ENCODE measurements at places on chromosomes 3 and 15.

- no peak for DNase-seq
Measured at GRCh38 chr3:60645801-60646200, 605.5 kb downstream of the FHIT start.

DNA sequence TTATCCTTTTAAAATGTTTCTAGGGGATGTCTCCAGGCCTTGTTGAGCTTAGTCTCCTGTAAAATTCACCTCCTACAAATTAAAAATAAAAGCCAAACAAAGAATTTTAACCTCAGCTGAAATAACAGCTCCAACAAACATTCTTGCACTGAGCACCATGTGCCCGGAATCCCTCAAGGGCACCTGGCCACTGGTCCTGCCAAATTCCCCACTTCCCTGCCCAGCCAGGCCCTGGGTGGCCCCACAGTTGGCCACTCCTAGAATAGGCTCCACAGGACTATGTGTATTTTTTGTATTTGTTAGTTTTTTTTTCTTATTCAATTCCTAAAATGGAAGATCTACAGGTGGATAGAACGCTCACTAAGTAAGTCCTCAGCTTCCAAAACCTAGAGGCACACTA, 33.1 kb upstream of the PLA2G4E start:
- DNase-seq, result no peak

DNA sequence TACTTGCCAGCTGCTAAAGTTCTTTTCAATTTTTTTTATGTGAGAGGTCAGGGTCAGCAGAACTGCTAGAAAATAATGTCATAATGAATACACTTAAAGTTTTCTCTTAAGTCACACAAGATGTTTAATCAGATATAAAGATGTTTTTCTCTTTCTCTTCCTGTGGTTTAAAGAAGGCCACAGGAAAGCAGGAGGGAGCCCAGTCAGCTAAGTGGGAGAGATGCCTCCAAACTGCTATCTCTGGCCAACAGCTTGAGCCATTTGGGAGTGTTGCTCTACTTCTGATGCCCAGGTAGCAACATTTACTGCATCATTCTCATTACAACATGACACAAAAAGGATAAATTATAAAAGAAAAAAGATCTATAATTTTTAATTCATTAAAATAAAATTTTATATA, 45.7 kb upstream of the NLGN1 start:
- DNase-seq, result no peak

GRCh38 chr3:119331661-119332060, 37.5 kb downstream of the ARHGAP31 start:
- no peak for DNase-seq

- DNase-seq, result no peak
Measured at GRCh38 chr3:113753376-113753985, 6.6 kb downstream of the ATP6V1A start.

- no peak for DNase-seq
Measured at GRCh38 chr15:96162322-96162721, 168.2 kb upstream of the NR2F2 start.

GRCh38 chr15:80475572-80475971, 71.4 kb downstream of the ARNT2 start:
- no peak for DNase-seq

GRCh38 chr3:15300323-15301078, 31.9 kb downstream of the SH3BP5 start:
- DNase-seq, result no peak

DNA sequence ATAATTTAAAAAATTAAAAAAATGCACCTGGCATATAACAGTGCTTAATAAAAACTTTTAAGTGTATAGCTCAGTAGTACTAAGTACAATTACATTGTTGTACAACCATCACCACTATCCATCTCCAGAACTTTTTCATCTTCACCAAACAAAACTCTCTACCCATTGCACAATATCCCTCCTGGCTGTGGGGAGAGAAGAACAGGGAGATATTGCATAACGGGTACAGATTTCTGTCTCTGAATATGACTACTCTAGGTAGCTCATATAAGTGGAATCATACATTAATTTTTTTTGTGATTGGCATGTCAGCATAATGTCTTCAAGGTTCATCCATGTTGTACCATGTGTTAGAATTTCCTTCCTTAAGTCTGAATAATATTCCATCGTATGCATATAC, 91.0 kb upstream of the PLAAT1 start:
- no peak for DNase-seq

- no peak for DNase-seq
Measured at GRCh38 chr3:134685929-134686802, 35.3 kb upstream of the KY start.

DNA sequence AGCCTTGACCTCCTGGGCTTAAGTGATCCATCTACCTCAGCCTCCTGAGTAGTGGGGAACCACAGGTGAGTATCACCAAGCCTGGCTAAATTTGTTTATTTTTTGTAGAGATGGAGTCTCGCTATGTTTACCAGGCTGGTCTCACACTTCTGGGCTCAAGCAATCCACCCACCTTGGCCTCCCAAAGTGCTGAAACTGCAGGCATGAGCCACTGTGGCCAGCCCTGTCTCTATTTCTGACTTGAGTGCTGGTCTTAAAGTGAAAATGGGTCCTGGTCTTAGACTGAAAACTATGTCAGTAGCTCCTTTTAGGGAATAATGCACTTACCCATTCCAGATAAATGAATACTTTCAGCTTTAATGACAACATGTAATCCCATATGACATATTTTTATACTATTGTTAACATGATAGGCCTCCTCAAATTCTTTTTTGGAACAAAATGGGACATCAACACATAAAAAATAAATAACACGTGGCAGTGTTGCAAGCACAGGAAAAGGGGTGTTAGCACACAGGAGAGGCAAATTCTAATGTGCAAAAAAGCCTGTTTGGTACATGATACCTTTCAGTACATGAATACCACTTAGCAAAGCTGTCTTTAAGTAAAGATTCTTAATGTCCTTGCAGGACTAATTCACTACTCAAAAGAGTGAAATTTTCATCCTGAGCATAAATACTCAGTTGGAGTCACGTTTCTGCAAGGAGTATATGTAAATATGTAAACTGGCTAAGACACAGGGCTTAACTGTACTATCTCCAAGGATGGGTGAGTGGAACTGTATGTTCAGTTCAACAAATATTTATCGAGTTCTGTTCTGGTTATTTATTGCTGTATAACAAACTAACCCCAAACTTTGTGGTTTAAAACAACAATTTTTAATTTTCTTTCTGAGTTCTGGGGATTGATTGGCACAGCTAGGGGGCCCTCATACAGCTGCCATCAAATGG, 194.7 kb downstream of the NR1D2 start:
- no peak for DNase-seq

GRCh38 chr3:149474250-149474817, at the start of gene TM4SF4:
Gene TM4SF4 (plus strand): TSS chr3:149474697. CDS start chr3:149474878, 181 bp downstream.
- no peak for DNase-seq

GRCh38 chr3:82012775-82013174, 251.3 kb upstream of the GBE1 start:
- DNase-seq, result no peak

DNA sequence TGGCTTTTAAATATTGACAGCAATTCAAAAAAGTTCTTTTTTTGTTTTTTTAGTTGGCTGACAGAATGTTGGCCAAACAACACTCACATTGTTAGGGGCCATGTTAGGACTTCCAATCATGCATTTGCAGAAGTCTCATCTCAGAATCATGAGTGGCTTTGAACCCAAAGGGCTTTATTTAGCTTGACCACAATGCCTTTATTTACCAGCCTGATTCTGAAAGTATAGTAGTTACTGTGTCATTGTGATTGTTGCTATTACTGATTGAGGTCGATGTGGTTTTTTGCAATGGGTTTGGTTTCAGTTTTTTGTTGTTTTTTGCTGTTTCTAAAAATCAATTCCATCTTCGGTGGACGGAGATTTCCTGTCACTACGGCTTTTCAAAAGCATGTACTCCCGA, 7.2 kb downstream of the GLDN start:
- DNase-seq, result no peak

GRCh38 chr3:167066977-167067786, 312.9 kb downstream of the ZBBX start:
- DNase-seq, result no peak

DNA sequence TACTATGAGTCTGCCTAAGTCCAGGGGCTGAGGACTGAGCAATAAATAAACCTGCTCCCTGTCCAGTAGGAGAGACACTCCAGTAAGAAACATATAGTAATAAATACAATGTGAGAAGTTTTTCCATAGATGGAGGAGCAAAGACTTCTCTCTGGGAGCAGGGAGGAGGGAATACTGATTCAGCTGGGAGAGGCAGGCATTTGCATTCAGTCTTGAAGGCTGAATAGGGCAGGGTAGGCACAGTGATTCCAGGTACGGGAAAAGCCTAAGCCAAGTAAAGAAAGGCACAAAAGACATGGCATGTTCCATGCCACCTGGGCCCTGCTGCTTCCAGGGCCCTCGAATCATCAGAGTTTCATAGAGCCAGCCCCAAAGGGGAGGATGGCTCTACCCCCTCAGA, 59.6 kb upstream of the GLCE start:
- DNase-seq, result no peak

GRCh38 chr3:88084097-88084501, 25.0 kb downstream of the ZNF654 start:
- DNase-seq, result no peak

GRCh38 chr3:149806171-149806778, 6.7 kb upstream of the RNF13 start:
- DNase-seq, result no peak

GRCh38 chr3:151299006-151299405, 17.6 kb downstream of the GPR87 start:
- DNase-seq, result no peak

Data from progenitor cell of endocrine pancreas (in vitro differentiated cells).